ENCODE measurements at places on chromosomes 12 and 14.

DNA sequence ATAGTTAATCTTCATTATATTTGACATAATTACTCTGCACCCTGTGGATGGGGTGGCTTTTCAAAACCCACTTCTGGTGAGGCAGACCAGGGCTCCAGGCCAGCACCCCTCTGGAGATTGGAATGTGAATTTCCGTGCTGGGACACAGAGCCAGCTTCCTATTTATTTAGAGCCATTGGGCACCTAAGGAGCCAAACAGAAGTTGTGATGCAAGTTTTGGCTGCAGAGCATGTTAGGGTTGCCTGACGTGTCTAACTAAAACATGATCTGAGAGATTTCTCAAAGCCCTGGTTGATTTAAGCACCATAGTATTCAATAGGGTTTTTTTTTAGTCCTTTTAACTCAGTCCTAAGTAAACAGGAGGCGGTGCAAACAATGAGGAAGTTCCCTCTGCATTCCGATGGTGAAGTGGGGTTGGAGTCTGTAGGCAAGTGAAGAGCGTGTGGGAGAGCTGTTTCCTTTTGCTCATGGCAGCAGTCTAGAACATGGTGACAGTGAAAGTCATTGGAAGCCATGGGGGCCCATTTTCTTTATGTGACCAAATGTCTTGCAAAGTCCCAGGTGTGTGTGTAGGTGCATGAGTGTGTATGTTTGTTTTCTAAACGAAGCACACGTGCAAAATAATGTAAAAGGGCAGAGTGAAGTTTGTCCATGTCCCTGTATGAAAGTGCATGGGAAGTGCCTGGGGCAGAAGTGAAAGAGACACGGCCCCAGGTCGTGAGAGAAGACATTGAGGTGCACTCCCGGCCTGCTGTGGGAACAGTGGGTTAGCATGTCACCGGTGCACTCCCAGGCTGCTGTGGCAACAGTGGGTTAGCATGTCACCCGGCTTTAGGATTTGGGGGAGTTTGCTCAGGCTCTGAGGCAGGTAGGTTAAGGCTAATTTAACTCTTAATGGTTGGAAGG is 117.7 kb downstream of the PRKCH start:
- DNase-seq: peak; percentile 57

- no peak for DNase-seq
Measured at GRCh38 chr14:59483363-59483762, 845 bp downstream of the L3HYPDH start.

DNA sequence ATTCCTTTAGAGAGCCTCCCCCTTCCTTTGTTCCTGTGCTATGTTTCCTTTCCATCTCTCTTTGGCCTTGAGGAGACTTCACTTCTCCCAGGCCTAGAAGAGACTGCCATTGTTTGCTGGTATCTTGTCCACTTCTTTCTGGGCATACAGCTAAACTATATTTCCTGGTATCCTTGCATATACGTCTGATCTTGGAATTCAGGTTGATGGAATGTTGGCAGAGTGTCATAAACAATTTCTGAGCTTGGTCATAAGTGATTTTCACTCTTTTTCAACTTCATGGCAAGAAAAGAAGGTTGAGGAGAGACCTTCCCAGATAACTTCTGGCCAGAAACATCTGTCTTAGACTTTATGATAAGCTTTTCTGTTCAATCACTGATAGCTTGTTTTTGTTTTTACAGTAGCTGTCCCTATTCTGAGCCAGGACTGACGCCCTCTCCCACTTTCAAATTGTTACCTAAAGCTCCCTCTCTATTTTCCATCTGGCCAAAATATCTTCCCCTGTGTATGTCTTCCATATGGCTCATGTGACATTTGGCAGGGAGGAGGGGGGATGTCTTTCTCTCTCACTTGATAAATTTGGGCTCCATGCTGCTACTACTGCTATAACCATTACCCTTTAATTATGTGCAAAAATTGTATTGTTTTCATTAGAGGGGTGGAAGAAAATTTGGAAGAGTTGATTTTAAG is 457.0 kb downstream of the ADAMTS20 start:
- no peak for DNase-seq

GRCh38 chr14:97336179-97336578 is 539.0 kb downstream of the VRK1 start:
- no peak for DNase-seq

Data from urinary bladder (tissue), 4 donors.